Stimulated activated CD4-positive, alpha-beta T cell treated with anti-CD3 and anti-CD28 coated beads, TNF-alpha, amount 100 ng/mL, for 48 hours (primary cell): ENCODE measurements at places on chromosomes 2 and 18.

DNA sequence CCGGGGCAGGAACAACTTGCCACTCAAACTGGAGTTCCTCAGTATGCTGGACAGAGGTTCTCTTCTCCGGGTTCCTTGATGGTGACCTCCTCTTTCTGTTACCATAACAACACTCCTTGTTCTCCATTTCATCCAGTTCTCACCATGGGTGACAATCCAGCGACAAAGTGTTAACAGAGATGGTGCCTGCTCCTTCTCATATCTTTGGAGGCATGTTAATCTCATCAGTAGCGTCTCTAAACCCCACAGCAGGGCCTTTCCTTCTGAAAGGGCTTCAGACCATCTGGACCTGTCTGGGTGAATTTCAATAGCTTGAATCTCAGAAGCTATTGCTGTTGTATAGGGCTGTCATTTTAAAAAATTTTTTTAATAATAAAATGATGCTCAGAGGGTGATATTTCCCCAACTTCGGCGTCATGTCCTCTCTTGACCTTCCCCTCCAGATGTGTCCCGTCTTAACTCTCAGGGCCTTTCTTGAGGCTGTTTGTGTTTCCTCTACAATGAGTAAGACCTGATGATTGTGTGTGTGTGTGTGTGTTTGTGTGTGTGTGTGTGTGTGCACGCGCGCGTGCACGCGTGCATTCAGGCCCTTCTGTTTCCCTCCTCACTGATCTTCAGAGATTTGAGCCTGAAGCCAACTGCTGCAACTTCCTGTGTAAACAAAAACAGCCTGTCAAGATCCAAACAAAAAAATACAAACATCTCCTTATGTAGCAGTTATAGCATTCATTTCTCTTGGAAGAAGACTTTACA lies 24.3 kb upstream of the CETN1 start:
- no peak for DNase-seq

- DNase-seq: no peak
Measured at GRCh38 chr18:8869696-8870095, 164.3 kb downstream of the MTCL1 start.

DNA sequence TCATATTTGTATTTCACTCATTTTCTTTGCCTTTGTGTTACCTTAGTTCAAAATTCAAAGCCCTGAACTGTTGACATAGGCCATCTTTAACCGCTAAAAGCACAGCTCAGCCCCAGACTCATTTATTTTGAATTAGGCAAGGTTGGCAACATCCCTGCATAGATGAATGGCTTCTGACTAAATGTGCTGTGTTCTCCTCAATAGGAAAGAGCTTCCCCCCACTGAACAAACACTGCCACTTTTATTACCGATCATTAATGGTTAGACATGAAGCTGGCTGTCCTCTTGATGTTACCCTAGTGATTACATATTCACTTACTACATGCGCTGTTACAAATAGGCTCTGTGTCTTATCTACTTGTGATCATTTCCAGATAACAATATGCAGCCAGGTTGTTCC lies 170.7 kb downstream of the ADCYAP1 start:
- no peak for DNase-seq

DNA sequence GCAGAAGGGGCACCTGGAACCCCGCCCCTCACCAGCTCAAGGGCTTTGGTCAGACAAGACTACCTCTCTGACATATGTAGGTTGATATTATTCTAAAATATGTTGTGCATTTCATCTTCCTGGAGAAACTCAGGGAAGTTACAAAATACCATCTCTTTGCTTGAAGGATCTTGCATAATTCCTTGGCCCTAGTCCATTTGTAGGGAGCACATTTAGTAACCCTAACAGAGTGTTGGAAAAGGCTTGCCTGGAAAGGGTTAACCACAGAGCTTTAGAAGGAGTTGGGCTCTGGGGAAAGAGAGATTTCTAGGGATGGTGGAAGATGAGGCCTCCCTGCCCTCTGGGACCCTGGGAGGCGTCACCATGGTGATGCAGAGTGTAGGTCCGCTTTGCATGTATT lies 143.0 kb upstream of the SLC1A4 start:
- DNase-seq: no peak

DNA sequence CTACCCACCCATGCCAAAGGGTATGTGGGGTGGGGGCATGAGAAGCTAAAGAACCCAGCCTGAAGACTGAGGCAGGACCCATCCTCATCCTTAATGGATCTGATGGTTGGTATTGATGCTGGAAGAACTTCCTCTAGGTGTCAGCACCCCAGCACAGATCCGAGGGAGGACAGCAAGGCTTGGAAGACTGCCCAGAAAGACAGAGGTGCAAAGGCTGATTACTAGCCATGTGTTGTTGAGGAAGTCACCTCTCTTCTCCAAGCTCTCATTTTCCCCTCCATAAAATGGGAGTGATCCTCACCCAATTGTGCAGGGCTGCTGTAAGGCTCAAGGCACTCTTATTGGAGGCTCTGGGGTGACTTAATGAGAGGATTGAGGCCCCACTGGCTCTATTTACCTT lies 256.5 kb downstream of the CELF4 start:
- DNase-seq: no peak

GRCh38 chr2:37797081-37797480 lies 125.6 kb upstream of the CDC42EP3 start:
- no peak for DNase-seq

- DNase-seq: no peak
Measured at GRCh38 chr2:182638667-182639066, 77.4 kb upstream of the DNAJC10 start.

DNA sequence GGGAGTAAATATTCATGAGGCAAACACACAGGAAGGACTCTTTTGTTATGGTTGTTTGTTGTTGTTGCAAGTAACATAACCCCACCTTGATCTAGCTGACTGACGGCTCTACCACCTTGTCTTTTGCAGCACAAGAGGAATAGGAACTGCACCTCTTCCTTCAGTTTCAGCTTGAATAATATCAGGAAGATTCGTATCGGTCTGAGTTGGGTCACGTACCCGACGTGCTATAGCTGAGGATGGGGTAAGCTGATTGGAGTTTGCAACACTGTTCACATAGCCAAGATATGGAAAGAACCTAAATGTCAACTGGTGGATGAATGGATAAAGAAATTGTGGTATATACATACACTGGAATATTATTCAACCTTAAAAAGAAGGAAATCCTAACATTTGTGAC lies 14.5 kb upstream of the IL1RN start:
- DNase-seq: no peak

GRCh38 chr2:160289831-160290230 lies 89.8 kb upstream of the ITGB6 start:
- no peak for DNase-seq

DNA sequence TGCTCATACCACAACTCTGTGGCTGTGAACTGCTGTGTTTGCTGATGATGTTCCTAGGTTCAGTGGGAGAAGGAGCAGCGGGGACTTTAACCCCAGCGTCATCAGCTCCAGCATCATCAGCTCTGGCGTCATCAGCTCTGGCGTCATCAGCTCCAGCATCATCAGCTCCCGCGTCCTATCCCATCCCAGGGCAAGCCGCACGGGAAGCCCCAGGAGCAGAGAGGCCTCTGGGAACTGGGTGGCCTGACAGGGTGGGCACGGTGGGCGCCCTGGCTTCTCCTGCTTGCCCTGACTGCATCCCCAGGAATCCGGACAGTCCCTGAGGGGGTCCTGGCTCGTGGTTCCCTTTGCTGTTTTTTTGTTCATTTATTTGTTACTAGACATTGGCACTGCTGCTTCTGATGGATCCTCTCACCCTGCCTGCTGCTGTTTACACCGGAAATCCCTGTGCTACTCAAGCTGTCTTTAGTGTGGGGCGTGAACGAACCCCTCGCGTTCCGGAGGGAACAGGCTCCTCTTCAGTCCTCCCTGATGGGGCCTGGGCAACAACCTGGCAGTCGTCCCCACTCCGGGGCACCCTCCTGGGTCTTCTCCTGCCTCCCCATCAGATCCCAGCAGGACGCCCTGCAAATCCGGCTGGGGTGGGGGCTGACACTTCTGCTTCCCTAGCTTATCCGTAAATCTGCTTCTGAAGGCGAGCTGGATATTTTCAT lies 67.1 kb upstream of the PXDN start:
- no peak for DNase-seq

DNA sequence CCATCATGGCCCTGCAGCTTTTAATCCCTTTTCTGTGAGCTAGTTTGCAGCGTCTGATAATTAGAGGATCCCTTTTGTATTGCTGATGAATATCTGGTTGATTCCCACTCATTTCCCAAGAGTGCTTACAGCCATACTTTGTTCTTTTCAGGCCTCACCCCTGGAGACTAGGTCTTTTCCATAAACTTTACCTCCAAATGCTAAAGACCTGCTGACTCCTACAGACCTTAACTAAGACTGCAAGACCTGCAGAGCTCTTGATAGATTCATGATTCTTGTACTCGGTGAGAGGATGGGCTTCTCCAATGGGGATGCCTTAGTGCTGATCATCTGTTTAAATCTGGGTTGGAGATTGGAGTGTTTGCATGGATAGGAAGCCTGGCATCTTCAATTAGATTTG lies 33.1 kb upstream of the DYNAP start:
- no peak for DNase-seq

- DNase-seq: no peak
Measured at GRCh38 chr18:9120796-9121195, 15.8 kb upstream of the ANKRD12 start.

DNA sequence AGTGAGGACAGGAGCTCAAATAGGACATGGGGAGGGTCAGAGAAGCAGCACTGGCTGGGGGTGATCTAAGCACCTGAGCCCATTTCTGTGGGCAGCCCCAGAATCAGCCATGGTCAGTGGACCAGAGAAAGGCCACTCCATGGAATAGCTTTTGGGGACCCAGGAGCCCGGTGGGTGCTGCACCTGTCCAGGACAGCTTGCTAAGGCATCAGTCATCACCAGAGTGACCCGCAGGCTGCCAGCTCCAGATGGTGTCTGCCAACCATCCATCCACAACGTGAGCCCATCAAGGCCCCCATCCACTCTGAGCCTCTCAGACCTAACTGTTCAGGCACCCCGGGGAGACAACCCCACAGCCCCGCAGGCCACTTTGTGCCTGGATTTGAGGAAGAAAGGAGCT lies 23.6 kb upstream of the COL6A3 start:
- DNase-seq: no peak

DNA sequence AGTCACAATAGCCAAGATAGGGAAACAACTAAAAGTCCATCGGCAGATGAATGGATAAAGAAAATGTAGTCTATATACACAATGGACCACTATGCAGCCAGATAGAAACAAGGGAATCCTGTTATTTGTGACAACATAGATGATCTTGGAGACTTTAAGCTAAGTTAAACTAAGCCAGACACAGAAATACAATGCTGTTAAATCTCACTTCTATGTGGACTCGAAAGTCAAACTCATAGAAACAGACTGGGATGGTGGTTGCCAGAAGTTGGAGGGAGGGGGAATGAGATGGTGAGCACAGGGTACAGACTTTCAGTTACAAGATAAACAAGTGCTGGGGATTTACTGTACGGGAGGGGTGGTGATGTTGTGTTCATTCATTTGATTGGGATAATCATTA lies 5.4 kb upstream of the CNDP1 start:
- no peak for DNase-seq

GRCh38 chr2:71554706-71555056 lies 101.3 kb downstream of the DYSF start:
- no peak for DNase-seq

- DNase-seq: no peak
Measured at GRCh38 chr2:146388757-146389156, 1456.1 kb upstream of the ACVR2A start.

DNA sequence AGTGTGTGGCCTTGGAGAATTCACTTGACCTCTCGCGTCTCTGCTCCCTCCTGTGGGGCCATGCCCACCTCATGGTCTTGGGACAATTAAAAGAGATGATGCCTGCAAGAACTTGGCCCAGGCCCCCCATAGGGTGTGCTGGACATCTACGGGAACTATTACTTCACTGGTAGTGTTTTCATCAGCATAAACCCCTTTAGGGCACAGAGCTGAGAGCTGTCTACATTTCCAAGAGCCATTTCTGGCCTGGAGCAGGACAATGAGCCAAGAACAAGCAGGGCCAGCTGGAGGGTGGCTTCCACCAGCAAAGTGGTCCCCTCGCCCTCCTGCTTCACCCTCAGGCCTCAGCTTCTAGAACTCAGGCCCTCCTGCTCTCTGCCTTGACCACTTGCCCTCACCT lies 232.3 kb downstream of the ZBTB7C start:
- no peak for DNase-seq

- DNase-seq: no peak
Measured at GRCh38 chr18:26653943-26654615, 105.7 kb upstream of the KCTD1 start.

- DNase-seq: no peak
Measured at GRCh38 chr2:235588750-235589149, 94.9 kb downstream of the AGAP1 start.

DNA sequence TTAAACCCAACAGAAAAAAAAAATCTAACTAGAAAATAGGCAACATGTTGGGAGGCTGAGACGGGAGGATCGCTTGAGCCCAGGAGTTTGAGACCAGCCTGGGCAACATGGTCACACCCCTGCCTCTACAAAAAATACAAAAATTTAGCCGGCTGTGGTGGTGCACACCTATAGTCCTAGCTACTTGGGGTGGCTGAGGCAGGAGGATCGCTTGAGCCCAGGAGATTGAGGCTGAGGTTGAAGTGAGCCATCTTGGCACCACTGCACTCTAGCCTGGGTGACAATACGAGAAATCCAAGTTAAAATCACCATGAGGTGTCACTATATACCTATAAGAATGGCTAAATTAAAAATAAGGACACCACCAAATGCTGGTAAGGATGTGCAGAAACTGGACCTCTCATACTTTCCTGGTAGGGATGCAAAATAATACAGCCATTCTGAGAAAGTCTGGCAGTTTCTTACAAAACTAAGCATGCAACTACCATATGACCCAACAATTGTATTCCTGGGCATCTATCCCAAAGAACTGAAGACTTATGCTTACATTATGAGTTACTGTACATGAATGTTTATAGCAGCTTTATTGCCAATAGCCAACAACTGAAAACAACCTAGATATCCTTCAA lies 2.2 kb downstream of the SEPTIN10 start:
- DNase-seq: no peak

- DNase-seq: no peak
Measured at GRCh38 chr2:151543876-151544275, 134.2 kb downstream of the RIF1 start.

- DNase-seq: no peak
Measured at GRCh38 chr2:233223059-233223894, 28.2 kb upstream of the ATG16L1 start.

DNA sequence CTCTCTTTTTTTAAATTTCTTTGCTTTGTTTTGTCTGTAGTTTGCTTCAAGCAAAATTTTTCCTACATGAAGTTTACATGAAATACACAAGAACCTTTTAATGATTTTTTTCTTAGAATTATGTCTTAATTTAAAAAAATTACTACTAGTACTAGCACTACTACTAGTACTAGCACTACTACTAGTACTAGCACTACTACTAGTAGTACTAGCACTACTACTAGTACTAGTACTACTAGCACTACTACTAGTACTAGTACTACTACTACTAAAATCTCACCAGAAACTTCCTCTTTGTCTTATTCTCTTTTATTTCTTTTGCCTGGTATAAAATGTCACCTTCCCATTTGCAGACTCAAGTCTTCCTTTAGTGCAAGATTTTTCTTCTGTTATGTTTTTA lies 71.1 kb downstream of the PTH2R start:
- DNase-seq: no peak

- DNase-seq: no peak
Measured at GRCh38 chr2:64017811-64018700, 1.2 kb downstream of the VPS54 start.

- no peak for DNase-seq
Measured at GRCh38 chr2:84919885-84920580, 14.6 kb downstream of the TMSB10 start.
